ENCODE measurements at places on chromosomes 6 and 20. TPM values are rescaled to one million over a fixed set of nuclear protein-coding genes. Genes with fewer than 3 reads are reported as not detected.

Gene C20orf202
- 0.24 TPM for polyA plus RNA-seq

DNA sequence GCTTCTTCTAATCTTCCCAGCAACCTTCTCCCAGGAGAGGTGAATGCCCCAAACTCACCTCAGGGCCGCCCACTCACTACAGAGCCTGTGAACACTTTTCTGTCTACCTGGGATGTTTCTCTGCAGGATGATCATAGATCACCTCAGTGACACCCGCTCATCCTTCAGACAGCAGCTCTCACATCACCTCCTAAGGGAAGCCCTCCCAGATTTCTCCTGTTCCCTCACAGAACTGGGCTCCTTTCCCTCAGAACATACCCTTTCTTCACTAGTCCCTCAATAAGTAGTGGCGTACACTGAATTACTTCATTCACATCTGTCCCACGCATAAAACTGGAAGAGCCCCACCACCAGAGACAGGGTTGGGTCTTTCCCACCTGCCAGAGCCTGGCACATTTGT lies 57.8 kb downstream of the CDK5RAP1 start:
- no peak for DNase-seq

- DNase-seq: no peak
Observed at GRCh38 chr20:56463428-56463827, 5.0 kb upstream of the RTF2 start.

Gene SLC17A1
- polyA plus RNA-seq: 24.0 TPM

- DNase-seq: no peak
Observed at GRCh38 chr6:126618639-126619343, 278.9 kb downstream of the CENPW start.

Gene GINS1
- 22.4 TPM for polyA plus RNA-seq

DNA sequence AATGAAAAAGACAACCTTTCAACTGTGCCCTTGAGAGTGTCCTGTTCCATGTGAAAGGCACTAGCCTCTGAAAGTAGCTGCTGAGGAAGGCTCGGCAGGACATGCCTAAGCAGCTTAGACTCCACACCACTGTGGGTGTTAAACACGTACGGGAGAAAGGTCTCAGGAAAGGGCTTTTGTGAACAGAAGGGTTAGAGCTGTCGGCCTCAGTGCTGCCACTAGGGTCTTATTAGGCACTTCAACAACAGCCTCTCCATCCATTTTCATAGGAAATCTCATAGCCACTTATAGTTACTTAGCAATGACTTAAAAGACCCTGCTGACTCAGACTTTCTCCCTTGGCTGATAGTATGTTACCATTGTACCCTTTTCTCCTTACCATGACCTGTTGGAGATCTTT lies 662.8 kb downstream of the TBC1D32 start:
- DNase-seq: no peak

- DNase-seq: no peak
Observed at GRCh38 chr6:82958551-82958950, 107.1 kb downstream of the UBE3D start.

DNA sequence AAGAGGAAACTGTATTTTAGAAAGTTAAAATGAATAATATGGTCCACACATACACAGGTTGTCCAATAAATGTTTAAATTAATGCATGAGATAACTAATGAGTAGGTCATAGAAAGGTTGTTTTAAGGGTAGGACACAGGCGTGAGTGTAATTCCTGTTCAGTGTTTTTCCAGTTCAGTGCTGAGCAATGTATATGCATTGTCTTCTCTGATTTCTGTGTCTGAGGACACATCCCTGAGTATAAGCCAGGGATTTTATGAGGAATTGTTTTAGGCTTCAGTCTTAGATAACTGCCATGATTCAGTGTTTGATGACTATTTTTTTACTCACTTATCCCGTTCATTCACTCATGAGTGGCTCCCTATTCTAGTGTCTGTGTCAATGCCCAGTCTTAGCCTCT lies 298.5 kb upstream of the TBX18 start:
- no peak for DNase-seq

Gene TBXT
- not detected for polyA plus RNA-seq

Gene PDE10A
- 24.2 TPM for polyA plus RNA-seq

Gene EYS
- polyA plus RNA-seq: 0.56 TPM

Gene KCNG1
- 4.3 TPM for polyA plus RNA-seq

DNA sequence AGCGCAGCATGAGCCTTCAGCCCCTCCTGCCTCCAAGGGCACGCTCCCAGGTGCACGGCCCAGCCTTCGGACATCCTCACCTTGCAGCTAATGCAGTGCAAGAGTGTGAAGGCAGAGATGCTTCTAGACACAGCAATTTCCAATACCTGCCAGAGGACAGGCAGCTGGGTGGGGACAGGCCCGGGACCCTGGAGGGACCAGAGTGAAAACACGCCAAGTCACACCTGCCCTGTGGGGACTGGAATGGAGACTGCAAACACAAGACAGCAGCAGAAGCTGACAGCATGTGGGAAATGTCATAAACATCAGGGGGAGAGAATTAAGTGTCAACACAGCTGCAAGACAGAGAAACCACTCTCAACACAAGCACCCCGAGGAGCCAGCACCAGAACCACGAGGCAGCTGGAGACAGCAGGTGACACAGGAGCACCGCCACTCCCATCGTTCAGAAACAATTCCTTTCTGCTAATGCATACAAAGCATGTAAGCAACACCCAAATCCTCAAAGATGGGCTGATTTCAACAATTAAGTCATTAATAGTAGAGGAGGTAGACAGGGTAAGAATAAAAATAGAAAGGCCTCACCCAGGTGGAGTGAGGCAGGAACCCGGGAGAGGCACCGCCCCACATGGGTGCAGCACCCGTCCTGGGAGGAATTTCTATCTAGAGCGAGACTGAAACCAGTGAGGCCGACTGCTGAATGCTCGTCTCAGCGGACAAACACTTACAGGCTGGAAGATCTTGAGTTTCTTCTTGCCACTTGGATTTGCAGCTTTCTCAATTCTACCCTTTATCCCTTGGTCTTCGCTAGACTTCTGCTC lies 17.1 kb downstream of the DIDO1 start:
- DNase-seq: no peak

DNA sequence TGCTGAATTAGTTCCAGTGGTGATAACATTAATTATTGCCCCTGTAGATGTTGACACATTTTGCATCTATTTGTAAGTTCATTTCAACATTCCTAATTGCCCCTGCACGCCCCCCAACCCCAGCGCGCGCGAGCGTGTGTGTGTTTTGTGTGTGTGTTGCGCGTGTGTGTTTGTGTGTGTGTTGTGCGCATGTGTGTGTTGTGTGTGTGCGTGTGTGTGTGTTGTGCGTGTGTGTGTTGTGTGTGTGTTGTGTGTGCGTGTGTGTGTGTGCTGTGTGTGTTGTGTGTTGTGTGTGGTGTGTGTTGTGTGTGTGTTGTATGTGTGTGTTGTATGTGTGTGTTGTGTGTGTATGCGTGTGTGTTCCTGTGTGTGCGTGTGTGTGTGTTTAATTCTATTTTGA lies 245.7 kb upstream of the GMDS start:
- DNase-seq: no peak

GRCh38 chr20:57708694-57709673 lies 831 bp downstream of the PMEPA1 start:
- DNase-seq: no peak

Gene MTFR2
- polyA plus RNA-seq: 3.0 TPM

Gene SLC35F1
- polyA plus RNA-seq: 3.6 TPM

GRCh38 chr6:22333802-22334201 lies 37.0 kb upstream of the PRL start:
- no peak for DNase-seq

- DNase-seq: no peak
Observed at GRCh38 chr6:17054647-17055046, 47.2 kb upstream of the STMND1 start.

GRCh38 chr20:60754856-60755255 lies 497.2 kb upstream of the CDH4 start:
- DNase-seq: no peak
